ENCODE measurements at places on chromosomes 7 and 10.

DNA sequence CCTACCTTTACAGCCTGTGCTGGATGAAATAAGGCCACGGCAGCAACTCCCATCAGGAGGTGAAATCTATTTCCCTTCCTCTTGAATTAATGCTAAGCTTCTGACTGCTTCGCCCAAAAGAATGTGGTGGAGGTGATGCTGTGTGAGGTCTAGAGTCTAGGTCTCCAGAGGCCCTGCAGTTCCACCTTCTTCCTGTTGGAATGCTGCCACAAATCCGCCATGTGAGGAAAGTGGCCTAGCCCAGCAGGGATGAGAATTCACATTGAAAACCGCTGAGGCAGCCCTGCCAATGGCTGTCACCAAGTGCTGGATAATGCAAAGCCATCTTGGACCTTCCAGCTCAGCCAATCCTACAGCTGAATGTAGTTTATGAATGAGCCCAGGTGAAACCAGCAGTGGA, 28.0 kb downstream of the RHOBTB1 start:
- no peak for DNase-seq

DNA sequence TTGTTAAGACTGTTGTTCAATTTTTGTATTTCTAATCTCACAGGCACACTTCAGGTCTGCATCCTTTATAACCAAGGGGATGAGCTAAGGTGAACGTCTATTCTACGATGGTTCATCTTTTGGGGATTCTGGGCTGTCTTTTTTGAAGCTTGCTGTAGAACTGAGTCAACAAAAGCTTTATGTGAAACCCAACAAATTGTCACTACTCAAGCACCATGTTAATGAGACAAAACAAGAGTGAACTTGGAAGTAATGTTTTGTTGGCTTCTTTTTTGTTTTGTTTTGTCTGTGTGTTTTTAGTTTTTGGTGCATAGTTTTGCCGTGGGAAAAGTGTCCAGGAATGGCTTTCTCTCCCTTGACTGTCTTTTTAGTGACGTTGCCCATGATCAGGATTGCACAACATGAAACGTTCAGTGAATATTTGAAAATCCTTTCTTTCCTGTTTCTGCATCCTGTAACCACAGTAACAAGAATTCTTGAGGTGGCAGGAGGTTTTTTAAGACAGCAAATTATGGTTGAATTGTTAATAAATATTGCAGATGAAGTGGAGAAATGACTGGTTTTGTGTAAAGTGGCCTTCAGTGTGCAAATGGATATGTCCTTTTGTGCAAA, 65.6 kb downstream of the WIPF3 start:
- DNase-seq, result no peak

DNA sequence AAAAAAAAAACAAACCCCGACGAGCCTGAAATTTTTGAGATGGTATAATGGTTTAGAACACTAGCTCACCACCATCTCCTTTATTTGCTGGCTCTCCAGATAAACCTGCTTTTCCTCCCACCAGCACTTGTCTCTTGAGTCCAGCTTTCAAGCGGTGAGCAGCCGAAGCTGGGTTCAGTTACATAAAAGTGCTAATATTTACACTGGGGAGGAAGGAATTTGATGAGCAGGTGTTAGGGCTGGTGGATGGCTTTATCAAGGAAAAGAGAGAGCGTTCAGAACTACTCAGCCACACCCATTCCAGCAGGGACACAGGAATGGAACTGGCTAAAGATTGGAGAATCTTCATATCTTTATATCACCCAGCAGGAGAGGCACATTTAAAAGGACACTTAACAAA, 6.6 kb upstream of the CALML3 start:
- no peak for DNase-seq

DNA sequence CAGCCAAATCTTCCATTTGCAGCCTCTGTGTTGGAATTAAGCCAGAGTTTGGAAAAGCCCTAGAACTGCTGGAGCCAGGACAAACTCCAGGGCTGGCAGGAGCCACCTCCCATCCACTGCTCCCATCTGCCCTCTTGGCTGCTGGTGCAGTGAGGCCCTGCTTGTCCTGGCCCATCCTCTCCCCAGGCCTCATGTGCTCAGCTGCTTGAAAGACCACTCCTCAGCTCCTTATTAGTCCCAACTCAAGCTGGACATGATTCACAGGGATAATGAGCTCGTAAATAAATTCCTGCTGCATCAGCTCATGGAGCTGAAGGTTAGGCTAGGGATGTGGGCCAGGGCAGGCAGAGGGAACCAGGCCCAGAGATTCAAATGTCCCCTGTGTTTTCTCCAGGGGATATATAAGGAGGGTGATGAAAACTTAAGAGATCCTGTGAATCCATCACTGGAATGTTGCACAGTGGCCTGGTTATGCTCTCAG, 282.8 kb downstream of the RPS24 start:
- no peak for DNase-seq

- no peak for DNase-seq
These were observed 35.8 kb upstream of the GNAI1 start for GRCh38 chr7:80098795-80099194.

- no peak for DNase-seq
These were observed 23.0 kb upstream of the LEP start for GRCh38 chr7:128217967-128218652.

DNA sequence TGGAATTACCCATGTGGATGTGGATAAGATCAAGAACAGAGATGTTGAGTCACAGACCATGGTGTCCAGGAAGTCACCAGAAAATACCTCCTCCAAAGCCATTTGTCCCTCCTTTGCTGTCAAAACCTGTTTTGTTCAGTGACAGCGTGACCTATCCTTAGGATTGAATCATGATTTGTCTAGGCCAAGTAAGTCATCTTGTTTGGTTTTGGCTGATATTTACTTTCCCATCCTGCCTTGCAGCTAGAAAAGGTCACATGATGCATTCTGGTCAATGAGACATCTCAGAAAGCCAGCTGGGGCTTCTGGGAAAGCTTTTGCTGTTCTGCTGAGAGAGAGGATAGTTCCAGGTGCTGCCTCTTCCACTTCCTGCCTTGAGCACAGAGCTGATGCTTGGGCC, 225.3 kb upstream of the ZMIZ1 start:
- DNase-seq, result no peak

DNA sequence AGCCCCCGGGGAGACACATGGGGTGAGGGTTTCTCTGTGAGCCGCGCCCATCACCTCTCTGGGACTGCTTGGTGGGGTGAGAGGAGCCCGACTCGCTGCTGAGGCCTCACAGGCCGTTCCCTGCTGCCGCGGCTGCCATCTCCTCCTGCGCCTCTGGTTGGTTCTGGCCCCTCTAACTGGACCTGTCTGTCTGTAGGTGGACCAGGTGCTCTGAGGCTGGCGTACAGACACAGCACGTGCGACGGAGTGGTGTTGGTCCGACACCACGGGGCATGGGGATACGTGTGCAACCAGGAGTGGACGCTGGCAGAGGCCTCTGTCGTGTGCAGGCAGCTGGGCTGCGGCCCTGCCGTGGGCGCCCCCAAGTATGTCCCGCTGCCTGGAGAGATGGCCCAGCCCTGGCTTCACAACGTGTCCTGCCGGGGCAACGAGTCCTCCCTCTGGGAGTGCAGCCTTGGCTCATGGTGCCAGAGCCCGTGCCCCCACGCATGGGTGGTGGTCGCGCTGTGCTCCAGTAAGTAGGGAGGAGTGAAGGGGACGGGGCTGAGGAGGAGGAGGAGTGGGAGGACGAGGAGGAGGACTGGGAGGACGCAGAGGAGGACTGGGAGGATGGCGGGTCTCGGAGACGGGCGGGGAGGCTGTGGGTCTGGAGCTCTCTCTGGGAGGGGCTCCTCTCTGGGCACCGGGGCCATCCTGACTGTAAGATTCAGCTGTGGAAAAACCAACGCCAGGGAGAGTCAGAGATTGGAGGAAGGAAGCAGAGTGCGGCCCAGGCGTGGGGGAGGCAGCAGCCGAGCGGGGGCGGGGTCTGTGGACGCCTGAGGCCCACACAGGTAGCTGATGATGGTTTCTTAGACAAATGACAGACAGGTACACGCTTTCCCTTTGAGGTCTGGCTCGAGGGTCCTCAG, 2.6 kb downstream of the SCART1 start:
- DNase-seq, result no peak

GRCh38 chr10:85105614-85106255, 777.3 kb downstream of the CCSER2 start:
- DNase-seq, result no peak

- no peak for DNase-seq
These were observed 35.6 kb downstream of the ACTA2 start for GRCh38 chr10:88916986-88917385.

GRCh38 chr7:30906515-30907240, 5.0 kb upstream of the AQP1 start:
- DNase-seq, result no peak

GRCh38 chr10:89637113-89637512, 7.9 kb downstream of the PANK1 start:
- DNase-seq, result no peak

- no peak for DNase-seq
These were observed 1.4 kb downstream of the ATP5F1C start for GRCh38 chr10:7789390-7789789.
